H9 (cell line): ENCODE measurements at places on chromosomes 11 and 22. TPM values are rescaled to one million over a fixed set of nuclear protein-coding genes. Genes with fewer than 3 reads are reported as not detected.

DNA sequence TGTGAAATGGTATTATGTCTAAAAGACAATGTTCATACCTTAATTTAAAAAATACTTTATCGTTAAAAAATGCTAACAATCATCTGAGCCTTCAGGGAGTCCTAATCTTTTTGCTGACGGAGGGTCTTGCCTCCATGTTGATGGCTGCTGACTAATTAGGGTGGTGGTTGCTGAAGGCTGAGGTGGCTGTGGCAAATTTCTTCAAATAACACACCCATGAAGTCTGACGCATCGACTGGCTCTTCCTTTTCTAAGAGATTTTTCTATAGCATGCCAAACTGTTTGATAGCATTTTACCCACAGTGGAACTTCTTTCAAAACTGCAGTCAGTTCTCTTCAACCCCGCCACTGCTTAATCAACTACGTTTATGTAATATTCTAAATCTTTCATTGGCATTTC, 33.6 kb downstream of the TCF20 start:
- H3K27me3 ChIP-seq, result no peaks in the 10 kb centered on the region
- no peak for DNase-seq
- no peak overlapping the region for H3K4me3 ChIP-seq
- H3K36me3 ChIP-seq, result peaks cover 23% of the 10 kb centered on the region
- H3K27ac ChIP-seq, result no peak overlapping the region
- H3K4me1 ChIP-seq, result no peaks in the 10 kb centered on the region

The ZBTB16 gene
- total RNA-seq, result not detected in 2 replicates

GRCh38 chr11:36558571-36559413, 9.0 kb upstream of the RAG1 start:
- DNase-seq, result no peak
- H3K4me1 ChIP-seq, result no peaks in the 10 kb centered on the region
- H3K27me3 ChIP-seq, result no peaks in the 10 kb centered on the region
- no peak overlapping the region for H3K27ac ChIP-seq

DNA sequence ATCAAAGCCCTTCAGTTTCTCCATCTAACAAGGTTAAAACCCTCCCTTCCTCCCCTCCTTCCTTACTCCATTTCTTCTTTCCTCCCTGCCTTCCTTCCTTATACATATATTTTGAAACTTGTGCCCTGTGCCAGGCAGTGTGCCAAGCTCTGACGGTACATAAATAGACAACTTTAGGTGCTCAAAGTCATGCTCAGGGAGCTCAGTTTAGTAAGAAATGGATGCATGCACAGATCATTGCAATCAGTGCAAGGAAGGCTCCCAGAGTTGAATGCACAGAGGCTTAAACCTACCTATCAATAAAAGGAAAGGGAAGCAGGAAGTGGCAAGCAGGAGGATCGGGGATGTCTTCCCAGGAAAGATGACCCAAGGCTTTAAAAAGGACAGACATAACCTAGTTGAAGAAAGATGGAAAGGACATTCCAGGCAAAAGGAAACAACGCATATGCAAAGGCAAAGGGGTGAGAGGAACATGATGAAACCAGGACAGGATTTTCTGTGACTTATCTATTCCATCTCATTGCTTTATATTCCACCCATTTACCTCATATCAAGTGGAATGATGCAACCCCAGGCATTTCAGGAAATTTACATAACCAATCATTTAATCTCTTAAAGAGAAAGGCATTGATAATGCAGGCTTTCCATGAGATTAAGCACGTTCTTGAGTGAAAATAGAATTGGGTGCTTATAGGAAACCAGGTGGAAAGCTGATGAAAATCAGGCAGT, 13.2 kb downstream of the FZD4 start:
- H3K4me1 ChIP-seq, result no peaks in the 10 kb centered on the region; the same call in 1 of the 2 replicates
- H3K4me3 ChIP-seq, result no peak overlapping the region
- H3K36me3 ChIP-seq, result peaks cover 8% of the 10 kb centered on the region; the same call in 1 of the 2 replicates
- H3K27ac ChIP-seq, result no peak overlapping the region

DNA sequence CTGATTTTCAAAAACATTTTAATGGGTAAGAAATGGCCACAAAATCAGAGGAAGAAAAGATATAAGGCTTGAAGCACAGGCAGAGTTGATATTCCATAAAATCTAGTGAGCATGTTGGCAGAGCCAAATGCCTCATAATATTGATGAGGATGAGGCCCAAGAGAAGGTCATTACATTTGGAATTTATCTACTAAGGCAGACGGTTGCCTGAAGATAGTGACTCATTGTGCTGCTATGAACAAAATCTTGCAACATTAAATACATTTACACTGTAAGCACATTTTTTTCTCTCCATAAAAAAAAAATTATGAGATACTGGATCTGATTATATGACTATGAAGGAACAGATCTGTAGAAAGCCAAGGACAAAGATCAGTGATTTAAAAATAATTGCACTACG, 881.4 kb upstream of the CHORDC1 start:
- H3K27me3 ChIP-seq, result no peaks in the 10 kb centered on the region
- no peak overlapping the region for H3K4me3 ChIP-seq
- DNase-seq, result no peak
- H3K27ac ChIP-seq, result no peak overlapping the region
- H3K36me3 ChIP-seq, result no peaks in the 10 kb centered on the region

DNA sequence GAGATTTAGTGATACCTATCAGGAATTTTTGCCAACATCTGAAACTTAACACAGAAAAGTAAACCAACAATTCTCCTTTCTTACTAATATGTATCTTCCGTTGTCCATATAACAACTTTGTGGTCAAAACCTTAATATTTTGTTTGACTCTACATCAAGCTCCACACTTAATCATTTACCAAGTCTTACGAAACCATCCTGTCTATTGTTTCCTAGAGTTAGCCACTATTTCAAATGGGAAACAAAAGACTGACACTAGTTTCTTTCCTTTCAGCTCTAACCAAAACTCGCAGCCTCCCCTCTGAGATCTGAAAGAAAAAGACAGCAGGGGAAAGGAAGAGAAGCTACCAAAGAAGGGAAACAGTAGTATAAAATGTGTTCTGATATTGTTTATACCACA, 26.5 kb upstream of the PRDM10 start:
- H3K4me3 ChIP-seq, result no peak overlapping the region
- no peak overlapping the region for H3K27ac ChIP-seq

GRCh38 chr11:42840176-42840829, 471.5 kb upstream of the API5 start:
- no peak overlapping the region for H3K27ac ChIP-seq
- no peak overlapping the region for H3K4me3 ChIP-seq
- no peak for DNase-seq
- no peaks in the 10 kb centered on the region for H3K27me3 ChIP-seq
- 0 out of 2 replicates have a peak, but pooled peaks cover 1% of the 10 kb centered on the region for H3K36me3 ChIP-seq
- peaks cover 8% of the 10 kb centered on the region; the same call in 1 of the 2 replicates for H3K4me1 ChIP-seq

- no peak overlapping the region for H3K4me3 ChIP-seq
- H3K36me3 ChIP-seq, result no peaks in the 10 kb centered on the region
- H3K27ac ChIP-seq, result no peak overlapping the region
- H3K27me3 ChIP-seq, result no peaks in the 10 kb centered on the region
Measured at GRCh38 chr11:75697906-75698581, 19.6 kb upstream of the MOGAT2 start.

DNA sequence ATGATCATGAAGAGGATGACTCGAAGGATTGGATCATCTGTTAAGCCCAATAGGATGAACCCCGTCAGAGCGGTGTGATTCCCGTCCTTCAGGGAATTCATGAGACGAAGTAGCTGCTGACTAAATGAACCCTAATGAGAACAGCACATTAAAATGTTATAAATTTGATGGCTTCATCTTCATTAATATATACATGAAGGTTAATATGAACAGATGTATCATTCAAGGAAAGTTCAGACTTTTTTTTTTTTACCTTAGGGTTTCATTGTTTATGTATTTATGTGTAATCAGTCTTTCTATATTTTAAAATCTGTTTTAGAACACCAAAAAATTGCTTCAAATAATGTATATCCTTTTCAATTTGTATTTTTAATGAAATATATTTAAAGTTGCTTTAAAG, at the start of gene OR5P2:
OR5P2 (minus strand) TSS at position 101 of the 400 bp plus-strand sequence; CDS start at position 101, 0 bp downstream.
- DNase-seq, result no peak
- no peak within 1 kb of the TSS for H3K27ac ChIP-seq
- no peaks in the 10 kb centered on the region for H3K4me1 ChIP-seq
- no peaks in the 10 kb centered on the region for H3K36me3 ChIP-seq
- no peaks in the 10 kb centered on the region for H3K27me3 ChIP-seq
- H3K4me3 ChIP-seq, result no peak within 1 kb of the TSS

The SCARF2 gene
- 10.8 and 12.7 TPM in 2 replicates for total RNA-seq

The CSRP3 gene
- total RNA-seq, result not detected in 2 replicates

The MOGAT2 gene
- not detected in 2 replicates for total RNA-seq

The C11orf21 gene
- total RNA-seq, result not detected in 2 replicates
